Right renal pelvis (tissue), 4 donors: ENCODE measurements at places on chromosomes 3 and 15.

DNA sequence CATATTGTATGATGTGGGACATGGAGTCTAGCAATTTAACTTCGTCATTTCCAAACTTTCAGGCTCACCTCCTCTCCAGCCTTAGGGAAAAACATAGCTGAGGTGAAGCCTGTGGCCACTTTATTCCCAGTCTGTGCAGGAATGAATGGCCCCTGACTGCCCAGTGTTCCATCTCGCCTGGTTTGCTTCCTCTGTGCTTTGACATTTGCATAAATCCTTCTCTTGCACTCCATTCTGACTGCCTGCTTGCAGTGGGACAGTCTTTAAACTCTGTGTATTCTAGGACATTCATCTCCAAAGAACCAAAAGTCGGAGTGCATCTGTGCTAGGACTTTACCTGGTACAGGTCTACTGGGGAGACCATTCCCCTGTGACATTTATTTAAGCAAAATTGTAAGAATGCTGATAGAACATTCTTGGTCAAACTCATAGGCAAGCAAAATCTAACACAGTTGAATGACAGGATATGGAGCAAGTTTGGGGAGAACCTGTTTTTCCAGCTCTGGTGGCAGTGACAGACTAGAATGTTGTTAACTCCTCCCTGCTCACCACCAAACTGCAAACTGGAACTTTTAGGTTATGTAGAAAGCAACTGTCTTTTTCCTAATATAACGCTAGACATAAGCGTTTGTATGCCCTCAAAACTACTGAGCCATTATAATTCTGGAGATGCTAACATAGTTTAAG is 22.1 kb downstream of the TMED3 start:
- no peak for DNase-seq

DNA sequence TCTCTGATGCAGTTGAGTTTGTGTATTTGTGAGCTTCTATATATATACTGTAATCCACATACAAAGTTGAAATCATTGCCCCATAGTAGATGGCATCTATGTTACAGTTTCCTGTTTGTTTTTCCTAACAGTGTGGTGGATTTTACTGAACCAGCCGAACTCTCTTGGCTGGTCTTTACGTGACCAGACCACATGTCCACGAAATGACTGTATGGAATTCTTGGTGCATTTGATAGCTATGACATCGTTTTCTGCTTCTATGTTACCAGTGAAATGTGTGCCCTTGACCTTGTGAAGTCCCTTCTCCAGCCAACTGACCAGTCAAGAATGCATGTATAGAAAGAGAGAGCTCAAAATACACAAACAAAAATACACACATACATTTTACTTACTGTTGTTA is 1.8 kb downstream of the KCNMB2 start:
- no peak for DNase-seq

DNA sequence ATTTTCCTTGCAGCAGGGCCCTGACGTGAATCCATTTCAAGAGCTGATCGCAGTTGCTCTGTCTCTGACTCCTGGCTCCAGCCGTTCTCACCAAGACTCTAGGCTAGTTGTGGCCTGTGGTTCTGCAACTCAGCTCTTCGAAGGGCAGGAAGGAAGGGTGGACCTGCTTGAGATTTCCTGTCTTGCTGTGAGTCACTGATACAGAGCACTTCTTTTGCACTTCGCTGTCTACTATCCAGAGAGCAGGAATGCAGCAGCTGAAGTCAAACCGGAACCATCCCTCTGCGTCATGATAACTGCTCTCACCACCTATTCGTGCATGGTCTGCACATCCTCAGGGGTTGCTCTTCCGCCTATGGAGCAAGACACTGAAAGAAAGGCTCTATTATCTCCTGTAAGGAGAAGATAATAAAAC is 59.7 kb downstream of the RAP2B start:
- no peak for DNase-seq

DNA sequence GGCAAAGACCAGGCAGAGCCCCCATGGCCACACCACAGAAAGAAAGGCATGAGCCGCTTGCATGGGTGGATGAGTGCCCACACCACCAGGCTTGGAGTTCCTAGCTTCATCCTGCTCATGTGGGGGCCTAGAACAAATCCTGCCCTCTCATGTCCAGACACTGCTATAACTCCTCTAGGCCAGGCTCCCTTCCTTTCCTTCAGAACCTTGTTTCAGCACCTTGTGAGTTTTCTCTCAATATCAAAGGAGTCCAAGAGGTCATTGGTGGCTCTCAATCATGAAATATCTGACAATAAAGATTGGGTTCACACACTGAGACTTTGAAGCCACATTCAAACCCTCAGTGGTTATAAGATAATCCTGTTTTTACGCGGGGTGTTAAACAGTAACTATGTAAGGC is 12.7 kb downstream of the SLC6A20 start:
- DNase-seq, result no peak

- DNase-seq, result no peak
These were observed 2.7 kb downstream of the RYR3 start for GRCh38 chr15:33313491-33313890.

DNA sequence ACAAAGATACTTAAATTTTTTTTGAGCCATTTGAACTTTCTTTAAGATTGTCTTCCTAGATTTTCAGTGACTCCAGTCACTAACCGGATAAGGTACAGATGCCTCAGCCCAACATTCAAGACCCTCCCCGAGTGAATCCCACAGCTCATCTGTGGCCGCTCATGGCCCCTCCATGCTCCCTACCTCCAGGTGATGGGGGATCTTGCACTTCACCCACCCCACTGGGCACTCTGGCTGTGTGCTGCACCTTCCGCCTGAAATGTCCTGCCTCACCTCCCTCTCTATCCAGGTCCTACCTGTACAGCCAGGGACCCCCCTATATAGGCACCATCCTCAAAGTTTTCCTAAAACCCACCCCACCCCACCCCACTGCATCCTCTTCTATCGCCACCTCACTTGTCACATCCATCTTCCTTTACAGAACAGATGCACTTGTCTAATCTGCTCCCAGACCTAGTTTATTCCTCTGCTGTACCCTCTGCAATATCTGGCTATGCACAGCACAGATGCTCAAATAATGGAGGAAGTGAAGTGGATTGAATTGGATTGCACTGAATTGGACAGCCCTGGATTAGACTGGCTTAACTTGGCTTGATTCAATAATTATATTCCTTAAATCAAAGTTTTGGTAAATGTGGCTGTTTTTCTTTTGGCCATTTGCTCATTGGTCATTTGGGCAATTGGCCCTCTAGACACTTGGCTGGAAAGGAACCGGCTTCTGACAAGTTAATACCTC is 24.5 kb downstream of the NTRK3 start:
- DNase-seq, result no peak

- no peak for DNase-seq
These were observed 224.8 kb upstream of the HES1 start for GRCh38 chr3:193910886-193911738.

GRCh38 chr15:87733541-87733941 is 523.0 kb downstream of the NTRK3 start:
- peak; percentile 65 for DNase-seq

GRCh38 chr15:40859206-40859851 is 14.7 kb downstream of the RHOV start:
- DNase-seq, result peak; percentile 62

- no peak for DNase-seq
These were observed 279.3 kb upstream of the THBS1 start for GRCh38 chr15:39301589-39301999.

GRCh38 chr15:81882504-81882903 is 163.3 kb downstream of the MEX3B start:
- DNase-seq, result no peak

GRCh38 chr15:26443321-26443720 is 329.5 kb downstream of the GABRB3 start:
- DNase-seq, result no peak

- no peak for DNase-seq
These were observed 386.4 kb downstream of the ZBTB20 start for GRCh38 chr3:114760679-114761078.

DNA sequence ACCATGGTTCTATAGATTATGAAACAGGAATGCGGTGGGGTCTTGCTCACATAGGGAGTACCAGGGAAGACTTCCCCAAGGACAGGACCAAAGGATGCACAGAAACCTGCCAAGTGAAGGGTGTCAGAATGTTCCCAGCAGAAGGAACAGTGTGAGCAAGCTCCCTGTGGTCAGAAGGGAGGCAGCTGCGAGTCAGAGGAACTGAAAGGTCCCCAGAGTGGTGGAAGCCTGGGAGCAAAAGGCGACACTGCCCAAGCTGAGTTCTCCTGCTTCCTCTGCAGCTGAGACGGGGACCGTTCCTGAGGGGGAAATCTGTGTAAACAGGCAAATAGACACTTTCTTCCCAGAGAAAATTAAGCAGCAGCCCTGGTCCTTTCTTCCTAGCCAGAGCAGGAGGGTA is 14.2 kb upstream of the SLC6A6 start:
- DNase-seq, result no peak

DNA sequence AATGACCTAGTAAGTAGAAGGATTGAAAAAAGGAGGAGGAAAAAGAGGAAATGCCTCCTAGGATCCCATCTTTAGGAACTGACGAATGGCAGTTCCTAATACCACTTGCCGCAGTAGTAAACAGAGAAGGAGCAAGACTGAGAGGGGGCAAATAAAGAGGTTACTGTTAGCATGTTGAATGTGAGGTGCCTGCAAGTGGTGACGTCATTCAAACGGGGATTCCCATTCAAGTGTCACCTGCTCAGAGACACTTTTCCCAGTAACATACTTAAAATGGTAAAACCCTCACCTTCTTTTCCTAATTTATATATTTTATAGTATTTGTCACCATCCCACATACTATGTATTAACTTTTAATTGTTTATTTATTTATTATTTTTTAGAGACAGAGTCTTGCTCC is 178.9 kb downstream of the IL5RA start:
- no peak for DNase-seq
